Islet precursor cell (in vitro differentiated cells): ENCODE measurements at places on chromosomes 11 and 22.

- DNase-seq, result peak; percentile 35
These were observed 42.4 kb upstream of the TH start for GRCh38 chr11:2213890-2214526.

DNA sequence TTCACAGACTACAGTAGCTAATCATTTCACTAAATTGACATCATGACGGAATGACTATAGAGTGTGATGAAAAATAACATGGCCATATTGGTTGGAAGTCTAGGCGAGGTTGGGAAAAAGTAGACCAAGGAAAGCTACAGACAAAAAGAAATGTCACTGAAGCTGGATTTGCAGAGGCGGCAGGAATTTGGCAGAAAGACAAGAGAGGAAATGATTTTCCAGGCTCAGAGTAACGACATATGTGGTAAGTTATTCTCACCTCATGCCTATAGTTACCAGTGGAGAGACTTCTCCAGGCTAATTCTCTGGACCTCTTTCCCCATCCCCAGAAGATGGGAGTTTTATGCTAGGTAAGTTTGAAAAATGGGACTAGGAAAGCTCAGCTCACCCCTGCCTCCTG is 1005.8 kb upstream of the CCDC90B start:
- no peak for DNase-seq

- no peak for DNase-seq
These were observed 5.1 kb upstream of the CHST1 start for GRCh38 chr11:45670386-45671135.

DNA sequence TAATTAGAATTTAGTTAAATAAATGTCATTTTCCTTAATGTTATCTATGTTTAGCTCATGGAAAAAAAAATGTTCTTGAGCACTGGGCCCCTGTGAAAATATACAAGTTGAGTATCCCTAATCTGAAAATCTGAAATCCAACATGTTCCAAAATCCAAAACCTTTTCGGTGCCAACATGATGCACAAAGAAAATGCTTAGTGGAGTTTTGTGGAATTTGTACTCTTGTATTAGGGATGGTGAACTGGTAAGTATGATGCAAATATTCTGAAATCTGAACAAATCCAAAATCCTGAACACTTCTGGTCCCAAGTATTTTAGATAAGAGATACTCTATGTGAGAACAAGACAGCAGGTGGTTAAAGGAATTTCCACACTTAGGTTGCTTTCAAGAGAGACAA is 44.5 kb downstream of the TCP11L1 start:
- no peak for DNase-seq

GRCh38 chr11:88478136-88478815 is 140.7 kb upstream of the CTSC start:
- no peak for DNase-seq

GRCh38 chr11:103364687-103365086 is 255.5 kb downstream of the DYNC2H1 start:
- no peak for DNase-seq

DNA sequence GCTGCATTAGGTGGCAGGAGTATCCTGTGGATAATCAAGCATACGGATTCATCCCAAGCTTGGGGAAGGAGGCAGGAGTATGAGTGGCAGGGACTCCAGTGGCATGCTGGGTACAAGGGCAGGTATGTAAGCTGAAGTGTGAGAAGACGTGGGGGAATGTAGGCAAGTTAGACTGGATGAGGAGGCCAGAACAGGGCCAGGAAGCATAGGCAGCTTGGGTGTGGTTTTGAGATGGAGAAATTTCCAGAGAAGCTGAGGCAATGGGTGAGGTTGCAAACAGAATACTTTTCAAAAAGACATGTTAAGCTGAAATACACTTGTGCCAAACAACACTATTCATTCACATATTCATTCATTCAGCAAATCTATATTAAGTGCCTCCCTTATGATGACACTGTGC is 43.1 kb upstream of the AMOTL1 start:
- no peak for DNase-seq

DNA sequence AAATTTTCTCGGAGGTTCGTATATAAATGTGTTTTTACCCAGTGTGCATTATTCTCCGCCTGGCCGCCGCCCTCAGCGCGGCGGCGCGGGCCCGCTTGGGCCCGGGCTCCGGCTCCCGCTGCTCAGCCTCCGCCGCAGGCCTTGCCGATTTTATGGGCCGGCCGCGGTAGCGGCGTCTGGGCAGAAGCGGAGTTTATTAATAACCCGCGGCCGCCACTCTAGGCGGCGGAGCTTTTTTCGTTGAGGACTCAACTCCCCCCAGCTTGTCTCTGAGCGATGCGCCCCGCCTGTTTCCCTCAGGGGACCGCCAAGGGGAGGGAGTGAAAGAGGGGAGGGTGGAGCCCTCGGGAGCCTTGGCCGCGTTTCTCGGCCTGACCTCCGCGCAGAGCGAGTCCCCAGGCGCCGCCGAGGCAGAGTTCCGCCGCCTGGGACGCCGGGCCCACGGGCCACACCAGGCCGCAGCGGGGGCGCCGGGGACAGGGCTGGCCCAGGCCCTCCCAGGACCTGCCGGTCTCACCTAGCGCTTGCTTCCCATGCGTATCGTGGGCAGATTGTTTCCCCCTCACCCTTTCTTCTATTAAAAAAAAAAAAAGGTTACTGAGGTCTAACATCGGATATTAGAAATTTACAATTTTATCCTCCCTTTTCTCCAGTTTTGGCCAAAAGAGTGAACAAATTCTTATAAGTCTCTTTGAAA is 399 bp downstream of the ZNF143 start:
- DNase-seq, result peak; percentile 93

DNA sequence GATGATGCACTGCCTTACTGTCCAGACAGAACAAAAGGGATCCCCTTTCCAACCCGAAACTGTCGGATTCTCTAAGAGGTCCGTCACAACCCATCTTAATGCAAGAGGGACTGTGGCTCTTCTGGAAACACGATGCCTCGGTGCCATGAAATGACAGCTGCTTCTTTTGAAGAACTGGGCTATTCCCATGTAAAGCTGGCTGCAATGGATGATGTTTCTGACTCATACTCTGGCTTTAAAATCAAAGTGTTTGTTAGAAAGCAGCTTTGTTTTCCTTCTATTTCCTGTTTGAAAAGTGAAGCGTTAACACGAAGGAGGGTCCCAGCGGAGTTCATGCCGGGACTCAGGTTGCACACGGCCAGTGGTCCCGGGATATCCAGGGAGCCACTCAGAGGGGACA is 3.1 kb downstream of the TP53AIP1 start:
- DNase-seq, result no peak

DNA sequence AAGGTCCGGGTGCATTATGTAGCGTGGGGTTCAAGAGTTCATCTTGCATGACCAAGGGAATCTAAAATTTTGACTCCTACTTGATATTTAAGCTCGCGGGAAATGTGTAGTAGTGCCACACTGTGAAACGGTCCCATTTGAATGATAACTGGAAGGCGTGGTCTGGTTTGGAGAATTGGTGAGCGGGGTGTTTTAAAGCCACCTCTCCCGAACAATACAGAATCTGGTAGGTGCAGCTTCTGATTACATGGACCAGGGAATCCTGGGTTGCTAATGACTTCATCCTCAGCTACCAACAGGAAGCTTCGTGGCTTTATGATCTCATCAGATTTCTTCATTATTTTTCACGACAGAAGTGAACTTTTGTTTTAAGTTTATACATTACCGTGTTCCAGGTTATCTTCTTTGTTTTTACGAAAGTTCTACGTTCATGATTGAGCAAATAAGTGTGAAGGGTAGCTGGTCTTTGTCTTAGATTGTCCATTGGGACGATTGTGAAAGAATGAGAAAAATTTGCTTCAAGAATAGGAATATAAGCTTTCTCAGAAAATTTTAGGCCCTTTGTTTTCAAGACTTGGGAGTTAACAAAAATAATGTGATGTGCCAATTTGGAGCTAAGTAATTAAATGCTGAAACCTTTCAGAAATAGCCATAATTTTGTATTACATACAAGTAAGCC is 1.7 kb downstream of the QSER1 start:
- DNase-seq, result peak; percentile 68

- no peak for DNase-seq
These were observed 31.2 kb upstream of the RASL10A start for GRCh38 chr22:29346659-29347058.

DNA sequence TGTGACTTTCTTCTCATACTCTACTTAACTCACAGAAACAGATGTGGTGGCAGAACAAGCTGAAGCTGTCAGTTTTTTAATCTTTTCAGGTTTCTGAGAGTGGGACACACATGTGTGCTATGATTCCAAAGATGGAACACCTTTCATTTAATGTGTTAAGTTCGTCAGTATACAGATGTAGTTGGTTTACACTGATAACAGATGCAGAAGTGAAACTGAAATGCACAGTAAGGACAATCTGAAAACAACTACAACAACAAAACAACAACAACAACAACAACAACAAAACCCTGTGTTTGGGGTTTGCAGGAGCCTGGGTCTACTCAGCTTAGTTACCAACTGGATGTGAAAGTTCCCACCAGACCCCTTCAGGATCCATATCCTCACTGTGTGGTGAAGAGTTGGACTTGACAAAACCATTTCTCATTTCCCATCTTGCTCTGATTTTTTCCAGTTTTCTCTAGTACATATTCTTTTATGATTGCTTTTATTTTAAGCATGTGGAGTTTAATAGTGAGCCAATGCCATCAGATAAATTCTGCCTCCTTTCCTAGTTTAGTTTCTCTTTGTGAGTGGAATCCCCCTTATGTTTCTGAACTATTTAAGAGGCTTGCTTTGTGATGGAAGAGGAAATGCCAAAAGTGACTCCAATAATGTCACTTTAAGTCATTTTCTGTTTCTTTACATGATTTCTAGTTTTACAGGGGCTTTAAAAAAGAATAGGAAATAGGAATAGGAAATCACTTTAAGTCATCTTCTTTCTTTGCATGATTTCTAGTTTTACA is 47.8 kb downstream of the ARHGAP42 start:
- no peak for DNase-seq

GRCh38 chr11:134975866-134976376 is 563.9 kb upstream of the B3GAT1 start:
- peak; percentile 13 for DNase-seq

GRCh38 chr11:44387825-44388224 is 77.9 kb upstream of the ALX4 start:
- no peak for DNase-seq
